ENCODE measurements at places on chromosomes 12 and 14.

- no peaks in the 10 kb centered on the region for H3K4me1 ChIP-seq
- no peak overlapping the region for H3K4me3 ChIP-seq
- no peaks in the 10 kb centered on the region for H3K27me3 ChIP-seq
- H3K27ac ChIP-seq: no peak overlapping the region
- H3K36me3 ChIP-seq: no peaks in the 10 kb centered on the region
- DNase-seq: no peak
Observed at GRCh38 chr12:60120199-60120598, 524.4 kb downstream of the SLC16A7 start.

DNA sequence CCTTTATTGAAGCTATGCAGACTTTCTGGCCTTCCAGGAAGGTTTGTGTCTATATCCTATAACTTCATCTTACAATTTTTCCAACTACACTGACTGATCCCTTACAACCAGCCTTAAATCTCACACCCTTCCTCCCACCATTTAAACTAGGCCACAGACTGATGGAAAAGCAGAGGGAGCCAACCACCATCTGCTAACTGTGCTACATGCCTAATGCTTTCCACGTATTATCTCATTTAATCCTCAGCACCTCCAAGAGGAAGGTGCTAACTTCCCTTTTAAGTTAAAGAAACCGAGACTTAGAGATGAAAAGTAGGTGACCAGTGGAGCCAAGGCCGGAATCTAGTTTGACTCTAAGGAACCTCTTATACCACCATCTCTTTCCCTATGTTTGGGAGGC lies 22.7 kb upstream of the BLTP3B start:
- H3K4me1 ChIP-seq: no peaks in the 10 kb centered on the region
- no peaks in the 10 kb centered on the region for H3K36me3 ChIP-seq
- no peaks in the 10 kb centered on the region for H3K27me3 ChIP-seq

DNA sequence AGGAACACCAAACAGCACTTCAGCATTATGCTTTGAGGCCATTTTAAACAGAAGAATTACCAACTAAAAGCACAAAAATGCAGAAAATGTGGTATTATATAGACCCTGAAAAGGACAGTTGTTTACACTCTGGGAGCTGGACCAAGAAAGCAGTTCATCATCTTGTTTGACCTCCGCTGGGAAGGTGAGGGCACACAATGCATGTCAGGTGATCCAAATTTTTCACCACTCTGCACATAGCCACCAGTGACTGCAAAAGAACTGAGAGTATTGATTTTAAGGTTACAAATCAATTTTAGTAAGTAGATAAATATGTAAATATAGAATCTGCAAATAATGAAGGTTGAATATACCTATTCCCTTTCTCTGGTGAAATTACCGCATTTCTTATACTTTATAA lies 119.6 kb downstream of the SLC16A7 start:
- H3K27me3 ChIP-seq: no peaks in the 10 kb centered on the region
- H3K4me3 ChIP-seq: no peak overlapping the region
- no peaks in the 10 kb centered on the region for H3K36me3 ChIP-seq
- DNase-seq: no peak
- no peak overlapping the region for H3K27ac ChIP-seq

GRCh38 chr12:49624921-49625577 lies 1.7 kb downstream of the PRPF40B start:
- H3K27me3 ChIP-seq: no peaks in the 10 kb centered on the region
- no peaks in the 10 kb centered on the region for H3K36me3 ChIP-seq

GRCh38 chr14:68380329-68380741 lies 412.5 kb downstream of the ZFP36L1 start:
- peaks cover 4% of the 10 kb centered on the region for H3K4me1 ChIP-seq
- DNase-seq: no peak
- peak overlapping the region; percentile 53 for H3K27ac ChIP-seq
- no peaks in the 10 kb centered on the region for H3K27me3 ChIP-seq
- no peaks in the 10 kb centered on the region for H3K36me3 ChIP-seq

GRCh38 chr12:24997496-24997895 lies 48.6 kb upstream of the BCAT1 start:
- no peaks in the 10 kb centered on the region for H3K36me3 ChIP-seq
- H3K4me3 ChIP-seq: no peak overlapping the region
- H3K27me3 ChIP-seq: no peaks in the 10 kb centered on the region
- H3K4me1 ChIP-seq: peaks cover 4% of the 10 kb centered on the region
- H3K27ac ChIP-seq: peak overlapping the region; percentile 27

GRCh38 chr12:43852744-43853143 lies 16.9 kb downstream of the TMEM117 start:
- no peaks in the 10 kb centered on the region for H3K27me3 ChIP-seq
- no peaks in the 10 kb centered on the region for H3K36me3 ChIP-seq
- H3K4me1 ChIP-seq: no peaks in the 10 kb centered on the region
- DNase-seq: no peak

DNA sequence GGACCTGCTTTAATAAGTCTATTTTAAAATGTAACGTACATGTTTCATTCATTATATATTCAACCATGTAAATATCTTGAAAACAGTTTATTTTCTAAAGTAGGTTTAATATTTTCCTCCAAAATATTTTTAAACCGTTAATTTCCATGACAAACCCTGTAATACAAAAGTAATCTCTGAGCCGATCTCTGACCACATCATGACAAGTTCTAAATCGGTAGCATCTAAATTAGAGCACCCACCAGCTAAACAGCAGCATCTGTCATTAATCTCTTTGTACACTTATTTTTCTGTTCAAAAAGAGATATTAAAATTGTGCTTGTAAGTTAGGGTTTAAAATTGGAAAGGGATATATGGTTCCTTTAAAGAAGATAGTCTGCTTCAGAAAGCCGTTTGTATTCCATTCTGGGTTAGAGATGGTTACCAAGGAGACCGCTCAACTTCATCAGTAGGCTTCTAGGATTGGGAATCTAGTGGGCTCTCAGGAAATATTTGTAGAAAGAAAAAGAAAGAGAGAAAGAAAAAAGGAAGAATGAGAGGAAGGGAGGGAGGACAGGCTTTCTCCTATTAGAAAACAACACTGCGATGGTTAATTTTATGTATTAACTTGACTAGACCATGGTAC lies 232.5 kb upstream of the FOXN3 start:
- DNase-seq: no peak
- no peak overlapping the region for H3K27ac ChIP-seq
- H3K4me1 ChIP-seq: no peaks in the 10 kb centered on the region
- no peaks in the 10 kb centered on the region for H3K27me3 ChIP-seq
- no peak overlapping the region for H3K4me3 ChIP-seq

DNA sequence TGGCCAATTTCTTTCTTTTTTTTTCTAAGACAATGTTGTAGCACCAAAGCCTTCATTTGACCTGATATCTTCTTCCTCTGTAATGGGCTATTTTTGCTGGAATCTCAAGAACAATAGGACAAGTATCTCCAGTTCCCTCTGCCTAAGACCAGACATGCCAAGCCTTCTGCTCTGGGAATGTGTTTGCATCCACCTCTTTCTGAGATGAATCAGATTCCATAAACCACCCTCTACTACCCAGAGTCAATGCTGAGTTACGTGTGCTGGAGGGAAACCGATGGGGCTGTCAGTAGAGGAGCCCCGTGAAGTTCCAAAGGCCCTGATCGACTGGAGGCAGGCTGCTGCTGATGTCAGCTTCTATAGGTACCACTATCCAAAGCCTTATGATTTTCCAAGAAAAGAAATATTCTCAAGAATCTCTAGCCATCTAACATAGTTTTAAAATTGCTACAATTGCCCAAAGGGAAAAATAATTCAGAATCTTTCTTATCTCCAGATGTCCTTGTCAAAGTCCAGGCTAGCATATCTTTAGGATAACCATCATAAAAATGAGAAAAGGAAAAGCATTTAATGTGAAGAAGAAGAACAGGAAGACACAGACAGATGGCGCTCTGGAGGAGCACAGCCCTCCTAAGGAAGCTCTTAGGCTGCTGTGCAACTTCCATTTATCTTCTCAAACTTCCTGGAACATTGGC lies 101.9 kb downstream of the SLC8A3 start:
- no peak for DNase-seq
- H3K4me3 ChIP-seq: no peak overlapping the region
- H3K27ac ChIP-seq: no peak overlapping the region
- H3K4me1 ChIP-seq: no peaks in the 10 kb centered on the region
- H3K27me3 ChIP-seq: no peaks in the 10 kb centered on the region
- H3K36me3 ChIP-seq: no peaks in the 10 kb centered on the region

- peak overlapping the region; percentile 50 for H3K4me3 ChIP-seq
- peak; percentile 85 for DNase-seq
- no peaks in the 10 kb centered on the region for H3K36me3 ChIP-seq
- H3K4me1 ChIP-seq: peaks cover 13% of the 10 kb centered on the region
Observed at GRCh38 chr12:65881965-65882413, 57.7 kb downstream of the HMGA2 start.

- H3K27me3 ChIP-seq: no peaks in the 10 kb centered on the region
- H3K36me3 ChIP-seq: no peaks in the 10 kb centered on the region
Observed at GRCh38 chr12:96424601-96425000, 24.4 kb upstream of the CDK17 start.

GRCh38 chr12:104929977-104930376 lies 28.1 kb downstream of the SLC41A2 start:
- H3K36me3 ChIP-seq: no peaks in the 10 kb centered on the region
- H3K27ac ChIP-seq: peak overlapping the region; percentile 32
- no peak for DNase-seq
- no peak overlapping the region for H3K4me3 ChIP-seq
- H3K27me3 ChIP-seq: no peaks in the 10 kb centered on the region

DNA sequence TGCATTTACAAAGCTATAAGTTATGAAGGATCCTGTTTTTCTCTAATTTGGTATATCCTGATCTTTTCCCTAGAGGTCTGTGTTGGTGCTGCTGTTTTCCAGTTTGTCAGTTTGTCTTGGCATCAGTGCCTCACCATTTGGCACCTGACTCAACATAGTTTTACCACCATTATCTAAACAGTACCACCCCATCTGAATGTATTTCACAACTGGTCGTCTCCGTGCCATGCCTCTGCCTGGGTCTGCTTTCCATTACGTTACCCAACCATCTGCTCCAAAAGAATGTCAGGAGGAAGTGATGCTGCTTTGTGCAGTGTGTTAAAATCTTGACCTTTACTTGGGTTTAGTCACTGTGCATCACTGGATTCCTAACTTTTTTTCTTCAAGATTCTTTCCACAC lies 129.3 kb upstream of the RASSF8 start:
- no peaks in the 10 kb centered on the region for H3K36me3 ChIP-seq
- no peak for DNase-seq
- H3K27me3 ChIP-seq: no peaks in the 10 kb centered on the region
- peaks cover 7% of the 10 kb centered on the region for H3K4me1 ChIP-seq
- no peak overlapping the region for H3K4me3 ChIP-seq

- no peak overlapping the region for H3K4me3 ChIP-seq
- peak overlapping the region; percentile 83 for H3K27ac ChIP-seq
- no peaks in the 10 kb centered on the region for H3K27me3 ChIP-seq
- H3K36me3 ChIP-seq: no peaks in the 10 kb centered on the region
- H3K4me1 ChIP-seq: no peaks in the 10 kb centered on the region
- DNase-seq: no peak
Observed at GRCh38 chr14:49988080-49988990, 95.5 kb downstream of the ARF6 start.

DNA sequence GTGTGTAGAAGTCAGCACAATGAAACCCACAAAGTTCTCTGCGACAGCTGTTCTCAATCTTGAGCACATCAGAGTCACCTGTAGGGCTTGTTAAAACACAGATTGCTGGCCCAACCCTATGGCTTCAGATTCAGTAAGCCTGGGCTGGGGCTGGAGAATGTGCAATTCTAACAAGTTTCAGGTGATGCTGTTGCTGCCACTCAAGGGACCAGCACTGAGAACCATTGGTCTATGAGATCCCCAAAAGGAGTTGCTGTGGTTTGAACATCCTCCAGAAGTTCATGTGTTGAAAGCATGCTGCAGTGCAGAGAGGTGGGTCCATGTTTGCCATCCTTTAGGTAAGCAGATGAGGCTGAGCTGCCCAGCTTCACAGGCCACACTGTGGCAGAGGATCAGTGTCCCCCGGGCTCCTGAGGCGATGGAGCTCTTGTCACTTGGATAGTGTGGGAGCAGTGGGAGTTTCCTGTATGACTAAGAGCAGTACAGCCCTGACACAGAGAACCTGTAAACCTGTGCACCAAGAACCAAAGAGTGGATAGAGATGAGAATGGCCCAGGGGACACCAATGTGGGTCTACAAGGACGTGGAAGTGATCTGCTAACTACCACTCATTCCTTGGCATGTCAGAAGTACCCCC lies 8.0 kb upstream of the RTRAF start:
- H3K36me3 ChIP-seq: no peaks in the 10 kb centered on the region
- H3K4me3 ChIP-seq: no peak overlapping the region
- DNase-seq: no peak

- H3K4me1 ChIP-seq: no peaks in the 10 kb centered on the region
- no peak overlapping the region for H3K4me3 ChIP-seq
- H3K36me3 ChIP-seq: no peaks in the 10 kb centered on the region
Observed at GRCh38 chr12:66379616-66380015, 77.3 kb downstream of the HELB start.

DNA sequence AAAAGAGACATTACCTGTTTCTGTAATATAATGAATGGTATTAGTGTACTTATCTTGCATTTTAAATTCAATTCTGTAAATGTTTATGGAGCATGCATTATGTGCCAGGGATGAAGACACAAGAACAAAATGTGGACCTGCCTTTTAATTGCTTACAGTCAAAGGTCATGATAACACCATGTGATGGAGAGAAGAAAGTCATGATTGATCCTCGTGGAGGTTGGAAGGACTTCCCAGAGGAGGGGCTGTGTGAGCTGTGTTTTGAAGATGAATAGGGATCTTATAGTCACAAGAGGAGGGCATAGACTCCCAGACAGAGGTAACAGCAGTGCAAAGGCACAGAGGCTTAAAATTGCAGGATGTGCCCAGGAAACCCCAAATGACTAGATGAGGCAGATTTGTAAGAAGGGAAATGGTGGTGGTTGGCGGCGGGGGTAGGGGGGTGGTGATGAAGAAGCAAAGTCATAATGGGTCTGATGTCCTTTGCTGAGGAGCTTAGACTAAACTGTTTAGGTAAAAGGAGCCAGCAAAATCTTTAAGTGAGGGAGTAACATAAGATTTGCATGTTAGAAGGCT lies 151.5 kb downstream of the PRKCH start:
- H3K4me1 ChIP-seq: peaks cover 33% of the 10 kb centered on the region
- no peak overlapping the region for H3K4me3 ChIP-seq
- H3K27ac ChIP-seq: no peak overlapping the region
- DNase-seq: no peak

GRCh38 chr14:89619596-89619995 lies 202.6 kb upstream of the FOXN3 start:
- peak overlapping the region; percentile 85 for H3K27ac ChIP-seq
- no peaks in the 10 kb centered on the region for H3K27me3 ChIP-seq
- H3K4me1 ChIP-seq: peaks cover 10% of the 10 kb centered on the region
- no peak for DNase-seq
- H3K4me3 ChIP-seq: peak overlapping the region; percentile 87

- H3K4me3 ChIP-seq: no peak overlapping the region
- peaks cover 16% of the 10 kb centered on the region for H3K36me3 ChIP-seq
- no peaks in the 10 kb centered on the region for H3K27me3 ChIP-seq
- H3K27ac ChIP-seq: peak overlapping the region; percentile 98
- peaks cover 25% of the 10 kb centered on the region for H3K4me1 ChIP-seq
- DNase-seq: no peak
Observed at GRCh38 chr12:6382371-6382770, 1.6 kb upstream of the LTBR start.

GRCh38 chr14:61269321-61270083 lies 11.6 kb downstream of the TMEM30B start:
- DNase-seq: no peak
- H3K4me1 ChIP-seq: no peaks in the 10 kb centered on the region
- no peaks in the 10 kb centered on the region for H3K27me3 ChIP-seq
- H3K36me3 ChIP-seq: no peaks in the 10 kb centered on the region
- peak overlapping the region; percentile 35 for H3K4me3 ChIP-seq
- H3K27ac ChIP-seq: no peak overlapping the region
